ENCODE measurements at places on chromosomes 2 and 18.

- DNase-seq, result no peak
These were observed 503.6 kb downstream of the SPAG16 start for GRCh38 chr2:213787869-213788268.

DNA sequence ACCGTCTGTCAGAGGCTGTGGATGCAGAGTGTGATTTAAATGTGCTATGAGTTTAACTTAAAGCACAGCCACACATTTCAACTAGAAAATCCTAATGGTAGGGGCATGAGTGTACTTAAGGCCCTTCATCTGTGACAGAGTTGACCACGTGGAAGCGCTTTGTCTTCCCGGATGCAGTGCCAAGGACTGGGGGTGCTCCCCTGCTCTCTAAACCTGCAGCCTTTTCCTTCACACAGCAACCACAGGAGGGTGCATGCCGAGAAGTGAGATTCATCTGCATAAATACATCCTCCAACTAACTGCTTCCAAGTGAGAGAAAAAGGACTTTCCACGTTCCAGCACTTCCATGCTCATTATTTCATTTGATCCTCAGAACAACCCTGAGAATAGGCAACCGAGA is 149.6 kb downstream of the MYT1L start:
- DNase-seq, result no peak

- no peak for DNase-seq
These were observed 362.8 kb downstream of the FBXO15 start for GRCh38 chr18:73784853-73785252.

- no peak for DNase-seq
These were observed 185.0 kb downstream of the LTBP1 start for GRCh38 chr2:33131749-33132148.

DNA sequence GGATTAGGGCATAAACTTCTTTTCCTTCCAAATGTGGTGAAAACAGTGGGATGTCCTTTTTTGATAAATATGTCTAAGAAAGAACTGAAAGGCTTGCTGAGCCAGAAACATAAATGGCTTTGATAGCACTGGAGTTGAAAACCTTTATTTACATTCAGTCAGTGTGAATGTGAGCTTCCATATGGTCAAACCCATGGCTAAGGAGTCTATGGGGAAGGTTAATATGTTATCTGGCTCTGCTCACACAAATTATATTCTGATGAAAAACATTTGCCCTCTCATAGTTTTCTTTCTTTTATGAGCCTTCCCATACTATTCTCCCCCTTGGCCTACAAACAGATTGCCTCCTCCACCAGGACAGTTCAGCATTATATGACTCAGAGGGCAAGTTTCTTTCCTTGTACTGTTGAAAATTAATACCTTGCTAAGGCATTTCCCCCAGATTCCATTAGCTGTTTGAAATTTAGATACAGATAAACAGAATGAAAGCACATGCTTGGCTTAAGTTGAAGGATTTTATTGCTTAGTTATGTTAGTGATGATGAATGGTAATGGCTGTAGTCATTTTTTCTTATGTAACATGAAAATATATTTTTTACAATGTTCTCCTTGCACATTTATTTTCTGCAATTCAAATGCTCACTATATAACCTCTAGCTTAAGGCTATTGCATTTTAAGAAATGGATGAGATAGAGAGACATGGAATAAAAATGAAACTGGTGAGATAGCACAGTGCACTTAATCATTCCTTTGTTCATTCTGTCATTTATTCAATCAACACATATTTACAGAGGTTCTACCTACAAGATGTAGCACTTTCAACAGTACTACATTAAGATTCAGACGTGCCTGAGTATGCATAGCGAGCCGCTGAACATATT is 544.1 kb downstream of the LRRTM4 start:
- DNase-seq, result no peak

DNA sequence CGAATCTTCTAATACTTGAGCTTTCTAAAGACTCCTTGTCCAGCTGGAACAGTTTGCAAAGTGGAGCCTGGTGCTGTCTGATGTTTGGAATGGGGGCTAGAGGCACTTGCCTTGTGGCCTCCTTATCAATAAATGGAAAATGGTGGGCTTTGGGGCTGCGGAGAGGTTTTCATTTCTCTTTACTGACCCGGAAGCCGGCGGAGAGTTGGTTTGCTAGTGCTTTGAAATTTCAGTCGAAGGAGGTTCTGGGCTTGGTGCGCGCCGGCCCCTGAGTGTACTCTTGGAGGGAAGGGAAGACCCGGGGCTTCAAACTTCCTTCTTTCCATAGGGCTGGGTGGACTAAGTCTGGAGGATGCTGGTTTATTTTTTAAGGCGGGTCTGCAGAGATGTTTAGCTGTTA is 714 bp downstream of the RPIA start:
- peak; percentile 41 for DNase-seq

DNA sequence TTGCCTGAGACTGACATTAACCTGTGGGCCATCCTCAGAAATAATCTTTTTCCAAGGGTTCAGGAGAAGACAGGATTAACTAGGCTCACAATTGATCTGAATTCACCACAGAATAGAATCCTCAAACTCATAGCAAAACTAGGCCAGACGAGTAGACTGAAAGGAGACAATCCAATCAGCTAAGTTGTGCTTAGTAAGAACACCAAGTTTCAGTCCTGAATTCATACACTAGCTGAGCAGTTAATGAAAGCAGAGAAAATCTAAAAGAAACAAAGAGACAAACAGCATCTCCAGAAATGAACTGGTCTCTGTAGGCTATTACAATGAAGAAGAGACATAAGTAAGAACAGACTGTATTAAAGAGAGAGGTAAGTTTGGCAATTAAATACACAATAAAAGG is 89.5 kb downstream of the GORASP2 start:
- no peak for DNase-seq

GRCh38 chr2:224885836-224886547 is 156.3 kb downstream of the DOCK10 start:
- DNase-seq, result no peak

- DNase-seq, result no peak
These were observed 286.5 kb upstream of the CDH7 start for GRCh38 chr18:65464361-65464760.

- no peak for DNase-seq
These were observed 70.0 kb upstream of the PPP1CB start for GRCh38 chr2:28681606-28682005.

DNA sequence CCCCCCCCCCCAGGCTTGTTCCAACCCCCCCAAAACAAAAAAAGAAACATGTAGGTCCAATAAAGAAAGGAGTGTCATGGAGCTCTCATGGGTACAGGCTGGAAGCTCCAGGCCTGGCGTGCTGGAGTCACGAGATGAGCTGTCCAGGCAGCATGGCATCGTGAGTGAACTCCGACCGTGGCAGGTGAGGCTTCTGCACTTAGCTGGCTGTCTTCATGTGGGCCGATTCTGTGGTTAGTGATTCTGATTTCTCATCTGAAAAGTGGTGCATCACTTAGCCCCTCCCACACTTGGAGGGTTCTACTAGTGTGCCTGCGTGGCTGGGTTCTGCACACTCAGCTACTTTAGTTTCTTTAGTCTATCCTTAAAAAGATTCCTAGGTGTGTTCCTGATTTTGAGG is 126.4 kb upstream of the MGAT5 start:
- DNase-seq, result peak; percentile 32

DNA sequence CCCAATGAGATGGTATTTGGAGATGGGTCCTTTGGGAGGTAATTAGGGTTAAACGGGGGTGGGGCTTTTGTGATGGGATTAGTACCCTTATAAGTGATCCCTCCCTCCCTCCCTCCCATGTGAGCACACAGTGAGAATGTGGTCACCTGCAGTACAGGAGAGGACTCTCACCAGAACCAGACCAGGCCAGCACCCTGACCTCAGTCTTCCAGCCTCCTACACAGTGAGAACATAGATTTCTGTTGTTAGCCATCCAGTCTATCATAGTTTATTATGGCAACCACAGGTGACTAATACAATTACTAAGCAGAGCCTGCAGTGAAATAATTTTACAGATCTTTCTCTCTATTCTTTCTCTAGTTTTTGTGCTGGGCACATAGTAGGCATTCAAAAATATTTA is 137.7 kb upstream of the PKDCC start:
- DNase-seq, result no peak

DNA sequence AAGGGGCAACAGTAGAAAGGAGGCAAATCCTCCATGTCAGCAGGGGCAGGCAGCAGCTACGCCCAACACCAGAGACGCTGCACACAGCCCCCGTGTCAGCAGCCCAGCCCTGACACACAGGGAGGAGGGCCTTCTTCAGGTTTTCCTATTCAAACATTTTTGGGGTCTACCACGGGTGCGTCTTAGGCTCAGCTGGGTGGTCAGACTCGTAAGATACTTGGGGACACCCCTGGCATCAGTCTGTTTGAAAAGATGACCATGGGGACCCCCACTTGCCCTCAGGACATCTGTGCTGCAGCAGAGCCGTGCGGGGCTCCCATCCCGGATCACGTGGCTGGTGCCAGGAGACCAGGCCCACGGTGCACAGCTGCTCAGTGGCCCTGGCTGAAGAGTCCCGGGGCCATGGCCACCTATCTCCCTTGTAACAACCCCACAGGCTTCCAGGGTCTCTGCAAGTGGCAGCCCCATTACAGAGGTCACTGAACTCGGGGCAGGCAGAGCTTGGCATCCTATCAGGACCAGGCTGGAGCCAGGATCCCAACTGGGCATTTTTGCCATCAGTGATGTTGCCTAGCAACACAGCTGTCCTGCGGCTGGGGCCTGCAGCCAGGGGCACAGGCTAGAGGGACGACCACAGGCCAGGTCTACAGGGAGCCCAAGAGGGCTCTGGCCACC is 82.5 kb downstream of the EDAR start:
- no peak for DNase-seq

DNA sequence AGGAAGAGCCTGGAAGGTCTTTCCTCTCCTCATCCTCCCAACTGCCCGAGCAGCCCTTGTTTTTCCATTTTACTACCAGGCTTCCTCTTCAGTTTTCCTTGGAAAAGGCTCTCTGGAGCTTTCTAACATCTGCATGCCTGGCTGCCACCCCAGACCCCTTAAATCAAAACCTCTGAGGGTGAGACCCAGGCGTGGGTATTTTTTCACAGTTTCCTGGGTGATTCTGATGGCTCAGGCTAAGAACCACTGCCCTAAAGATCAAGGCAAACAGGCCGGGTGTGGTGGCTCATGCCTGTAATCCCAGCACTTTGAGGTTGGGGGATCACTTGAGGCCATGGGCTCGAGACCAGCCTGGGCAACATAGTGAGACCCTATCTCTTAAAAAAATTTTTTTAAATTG is 35.4 kb downstream of the EMILIN2 start:
- no peak for DNase-seq

- DNase-seq, result no peak
These were observed 8.9 kb downstream of the ANKAR start for GRCh38 chr2:189683348-189683747.

- DNase-seq, result no peak
These were observed 17.6 kb downstream of the FN1 start for GRCh38 chr2:215418064-215418963.

GRCh38 chr18:48391868-48392267 is 17.3 kb downstream of the ZBTB7C start:
- no peak for DNase-seq

- DNase-seq, result no peak
These were observed 160.1 kb upstream of the CBLN2 start for GRCh38 chr18:72704202-72704601.

DNA sequence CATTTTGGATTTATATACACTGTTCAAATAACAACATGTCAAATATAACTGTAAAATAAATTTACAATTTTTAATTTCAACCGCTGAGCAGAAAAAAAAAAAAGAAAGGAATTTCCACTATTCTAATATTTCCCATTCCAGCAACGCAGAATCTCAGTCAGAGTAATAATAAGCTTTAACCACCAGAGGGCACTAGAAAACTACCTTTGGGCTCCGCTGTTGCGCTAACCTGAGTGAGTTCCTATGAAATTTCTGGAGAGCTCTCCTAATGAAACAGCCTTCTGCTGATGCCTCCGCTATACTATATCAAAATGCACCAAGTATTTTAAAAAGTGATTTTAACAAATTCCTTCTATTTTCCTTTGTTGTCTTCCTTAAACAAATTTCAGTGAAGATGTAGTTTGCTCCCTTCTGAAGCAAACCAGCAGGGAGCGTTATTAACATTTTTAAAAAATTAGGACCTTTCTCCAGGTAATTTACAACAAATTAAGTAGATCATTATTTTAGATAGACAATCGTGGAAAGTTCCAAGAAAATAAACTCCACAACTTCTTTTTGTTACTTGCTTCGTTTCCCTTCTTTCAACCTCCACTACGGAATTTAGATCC is 23.0 kb downstream of the ERMN start:
- DNase-seq, result no peak

- DNase-seq, result no peak
These were observed 64.9 kb downstream of the LPIN2 start for GRCh38 chr18:2948038-2948437.

All from CD4-positive, alpha-beta memory T cell (primary cell).